Calu3 (cell line): ENCODE measurements at places on chromosomes 2 and 18. TPM values are rescaled to one million over a fixed set of nuclear protein-coding genes. Genes with fewer than 3 reads are reported as not detected.

CXCR1 gene
- not detected in 2 replicates for total RNA-seq

CCDC85A gene
- total RNA-seq, result 2.6 and 3.0 TPM in 2 replicates

IL18R1 gene
- 1.5 and 2.1 TPM in 2 replicates for total RNA-seq

ST8SIA5 gene
- 0.02 TPM in 1 of 2 replicates, not detected in the other for total RNA-seq

CHRNA1 gene
- not detected in 2 replicates for total RNA-seq

TEKT4 gene
- 0.24 TPM in 1 of 2 replicates, not detected in the other for total RNA-seq

CDK5R2 gene
- 0.59 and 0.86 TPM in 2 replicates for total RNA-seq

PFN4 gene
- total RNA-seq, result 0.64 TPM in 1 of 2 replicates, not detected in the other

GNAL gene
- total RNA-seq, result 0.61 and 1.2 TPM in 2 replicates

- no peak overlapping the region for H3K27ac ChIP-seq
- no peaks in the 10 kb centered on the region for H3K27me3 ChIP-seq
- no peaks in the 10 kb centered on the region for H3K4me1 ChIP-seq
- no peak for DNase-seq
Observed at GRCh38 chr2:37026050-37026449, 58.1 kb downstream of the HEATR5B start.

- no peaks in the 10 kb centered on the region for H3K4me1 ChIP-seq
- peaks cover 14% of the 10 kb centered on the region for H3K27me3 ChIP-seq
- no peaks in the 10 kb centered on the region for H3K36me3 ChIP-seq
- H3K4me3 ChIP-seq, result no peak overlapping the region
- no peak overlapping the region for H3K27ac ChIP-seq
Observed at GRCh38 chr2:37181726-37182684, 6.5 kb downstream of the SULT6B1 start.

GRCh38 chr2:1032030-1032429 is 81.4 kb downstream of the SNTG2 start:
- H3K4me3 ChIP-seq, result no peak overlapping the region
- no peaks in the 10 kb centered on the region for H3K4me1 ChIP-seq
- no peak for DNase-seq
- no peaks in the 10 kb centered on the region for H3K27me3 ChIP-seq
- no peaks in the 10 kb centered on the region for H3K36me3 ChIP-seq
- no peak overlapping the region for H3K27ac ChIP-seq

DNA sequence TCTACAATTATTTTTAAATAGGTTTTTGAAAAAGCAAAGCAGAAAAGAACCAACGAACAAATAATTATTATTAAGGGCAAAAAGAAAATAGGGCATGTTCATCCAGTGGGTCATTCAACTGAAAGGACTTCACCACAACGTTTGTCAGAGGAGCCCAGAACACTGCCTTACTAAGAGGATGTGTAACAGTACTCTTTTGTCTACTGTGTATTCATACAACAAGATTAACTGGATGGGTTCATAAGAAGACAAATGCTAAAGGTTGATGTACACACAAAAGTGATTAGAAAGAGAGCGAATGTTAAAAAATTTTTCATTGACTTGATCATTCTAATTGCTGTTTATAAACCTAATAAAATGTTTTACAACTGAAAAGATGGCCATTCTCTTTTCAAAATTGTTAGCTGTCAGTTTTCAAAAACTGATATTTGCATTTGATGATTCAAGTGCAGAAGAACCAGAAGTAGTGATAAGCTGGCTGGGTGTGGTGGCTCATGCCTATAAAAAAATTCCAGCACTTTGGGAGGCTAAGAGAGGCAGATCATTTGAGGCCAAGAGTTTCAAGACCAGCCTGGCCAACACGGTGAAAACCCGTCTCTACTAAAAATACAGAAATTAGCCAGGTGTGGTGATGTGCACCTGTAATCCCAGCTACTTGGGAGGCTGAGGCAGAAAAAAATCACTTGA is 33.1 kb downstream of the MGAT4A start:
- no peak for DNase-seq
- H3K27me3 ChIP-seq, result no peaks in the 10 kb centered on the region
- peaks cover 22% of the 10 kb centered on the region for H3K4me1 ChIP-seq
- no peak overlapping the region for H3K4me3 ChIP-seq
- H3K27ac ChIP-seq, result no peak overlapping the region
- H3K36me3 ChIP-seq, result no peaks in the 10 kb centered on the region

GRCh38 chr2:188320861-188321260 is 29.2 kb downstream of the GULP1 start:
- H3K27me3 ChIP-seq, result no peaks in the 10 kb centered on the region
- DNase-seq, result no peak
- peaks cover 5% of the 10 kb centered on the region for H3K36me3 ChIP-seq
- peaks cover 49% of the 10 kb centered on the region for H3K4me1 ChIP-seq

DNA sequence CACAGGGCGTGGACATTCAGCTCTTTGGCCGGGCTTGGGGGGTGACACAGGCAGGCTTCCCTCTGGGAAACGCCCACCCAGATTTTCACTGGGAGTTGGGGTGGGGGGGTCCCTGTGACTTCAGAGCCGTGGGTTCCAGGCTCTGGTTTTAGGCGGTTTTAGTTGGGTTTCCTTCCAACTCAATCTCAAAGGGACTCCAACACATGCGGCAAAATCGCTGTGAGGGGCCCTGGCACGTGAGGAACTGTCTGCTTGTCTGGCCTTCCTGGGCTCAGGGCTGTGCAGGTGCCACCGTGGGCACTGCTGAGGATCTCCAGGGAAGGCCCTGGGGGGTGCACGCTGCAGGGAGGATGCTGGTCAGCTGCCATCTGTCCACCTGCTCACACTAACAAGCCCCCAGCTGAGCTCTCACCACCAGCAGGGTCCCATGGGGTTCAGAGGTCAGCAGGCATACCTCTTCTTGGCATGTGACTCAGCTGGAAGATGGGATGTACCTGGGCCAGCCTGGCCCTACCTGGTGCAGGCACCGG is 11.7 kb downstream of the HS6ST1 start:
- H3K4me3 ChIP-seq, result no peak overlapping the region
- DNase-seq, result no peak
- H3K36me3 ChIP-seq, result peaks cover 4% of the 10 kb centered on the region
- no peak overlapping the region for H3K27ac ChIP-seq
- no peaks in the 10 kb centered on the region for H3K27me3 ChIP-seq

DNA sequence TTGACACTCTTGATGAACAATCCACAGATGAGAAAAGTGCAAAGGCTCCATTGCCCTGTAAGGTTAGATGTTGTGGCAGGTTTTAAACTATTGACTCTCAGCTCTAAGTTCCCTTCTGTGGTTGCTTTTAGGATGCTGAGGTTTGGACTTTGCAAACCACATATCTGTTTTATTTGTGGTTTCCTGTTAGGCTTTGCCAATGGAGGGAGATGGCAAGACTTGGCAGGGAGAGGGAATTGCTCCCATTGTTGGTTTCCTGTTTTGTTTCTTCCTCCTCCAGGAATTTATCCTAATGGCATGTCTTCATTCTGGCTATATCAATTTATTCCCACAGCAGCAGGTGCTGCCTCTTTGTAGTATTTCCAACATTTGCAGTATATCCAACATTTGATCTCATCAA is 772.3 kb downstream of the LRRTM4 start:
- H3K36me3 ChIP-seq, result no peaks in the 10 kb centered on the region
- no peak for DNase-seq
- no peaks in the 10 kb centered on the region for H3K4me1 ChIP-seq
- H3K4me3 ChIP-seq, result no peak overlapping the region

GRCh38 chr2:226354434-226354833 is 445.2 kb downstream of the IRS1 start:
- no peaks in the 10 kb centered on the region for H3K36me3 ChIP-seq
- H3K27me3 ChIP-seq, result no peaks in the 10 kb centered on the region
- DNase-seq, result no peak

- no peaks in the 10 kb centered on the region for H3K4me1 ChIP-seq
- no peak overlapping the region for H3K4me3 ChIP-seq
- H3K27ac ChIP-seq, result no peak overlapping the region
- no peaks in the 10 kb centered on the region for H3K27me3 ChIP-seq
Observed at GRCh38 chr2:150989969-150990368, 271.7 kb downstream of the RBM43 start.

- peaks cover 15% of the 10 kb centered on the region for H3K36me3 ChIP-seq
- DNase-seq, result no peak
- H3K27ac ChIP-seq, result no peak overlapping the region
- H3K27me3 ChIP-seq, result no peaks in the 10 kb centered on the region
- H3K4me1 ChIP-seq, result no peaks in the 10 kb centered on the region
- H3K4me3 ChIP-seq, result no peak overlapping the region
Observed at GRCh38 chr2:239120664-239121063, 272.8 kb downstream of the TWIST2 start.

DNA sequence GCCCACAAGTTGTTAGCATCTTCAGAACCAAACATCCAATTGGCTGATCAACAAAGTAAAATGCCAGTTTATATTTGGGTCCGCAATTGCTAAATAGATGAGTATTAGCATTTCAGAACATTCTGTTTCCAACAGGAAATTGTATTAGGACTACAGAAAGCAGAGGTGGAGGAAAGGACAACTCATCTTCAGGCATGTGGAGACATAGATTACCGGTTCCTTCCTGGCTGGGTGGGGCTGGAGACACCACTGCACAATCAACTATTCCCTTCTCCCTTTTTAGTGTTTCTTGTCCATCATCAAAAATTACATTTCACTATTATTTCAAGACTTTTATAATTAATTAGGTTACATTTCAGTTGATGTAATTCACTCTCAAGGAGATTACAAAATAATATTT is 83.8 kb downstream of the ADAM23 start:
- DNase-seq, result no peak
- H3K27ac ChIP-seq, result no peak overlapping the region
- no peaks in the 10 kb centered on the region for H3K4me1 ChIP-seq
- no peaks in the 10 kb centered on the region for H3K27me3 ChIP-seq
- no peaks in the 10 kb centered on the region for H3K36me3 ChIP-seq

DNA sequence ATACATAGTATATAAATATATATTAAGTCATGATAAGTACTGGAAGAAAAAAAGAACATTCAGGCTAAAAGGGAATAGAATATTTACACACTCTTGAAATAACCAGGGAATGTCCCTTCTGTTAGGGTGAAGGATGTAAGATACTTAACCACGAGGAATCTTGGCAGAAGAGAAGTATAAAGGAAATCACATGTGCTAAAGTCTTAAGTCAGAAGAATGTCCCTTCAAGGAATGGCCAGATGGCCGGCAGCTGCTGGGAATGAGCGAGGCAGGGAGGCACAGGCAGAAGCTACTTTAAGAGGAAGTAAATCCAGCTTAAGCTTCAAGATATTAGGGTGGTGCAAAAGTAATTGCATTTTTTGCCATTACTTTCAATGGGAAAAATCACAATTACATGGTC is 5.5 kb downstream of the CCDC102B start:
- H3K27me3 ChIP-seq, result no peaks in the 10 kb centered on the region
- DNase-seq, result no peak
- no peak overlapping the region for H3K4me3 ChIP-seq
- H3K27ac ChIP-seq, result no peak overlapping the region
- no peaks in the 10 kb centered on the region for H3K36me3 ChIP-seq

DNA sequence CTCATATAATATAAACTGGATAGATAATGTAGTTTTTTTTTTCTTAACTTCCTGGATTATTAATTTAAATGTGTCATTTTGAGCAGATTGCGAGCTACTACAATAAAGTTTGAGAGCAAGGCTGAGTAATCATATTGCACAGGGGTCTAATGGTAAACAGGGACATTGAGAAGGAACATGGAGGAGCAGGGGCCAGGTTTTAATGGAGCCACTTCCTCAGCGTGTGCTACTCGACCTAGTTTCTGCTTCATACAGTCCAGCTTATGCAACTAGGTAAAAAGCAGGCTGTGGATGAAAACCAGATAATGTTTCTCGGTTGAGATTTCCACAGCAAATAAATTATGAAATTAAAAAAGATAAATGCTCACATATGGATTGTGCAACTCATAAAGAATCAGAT is 1915.7 kb upstream of the CELF4 start:
- no peak overlapping the region for H3K4me3 ChIP-seq
- no peak for DNase-seq
- no peaks in the 10 kb centered on the region for H3K36me3 ChIP-seq
- H3K27me3 ChIP-seq, result no peaks in the 10 kb centered on the region
- no peaks in the 10 kb centered on the region for H3K4me1 ChIP-seq
- no peak overlapping the region for H3K27ac ChIP-seq

DNA sequence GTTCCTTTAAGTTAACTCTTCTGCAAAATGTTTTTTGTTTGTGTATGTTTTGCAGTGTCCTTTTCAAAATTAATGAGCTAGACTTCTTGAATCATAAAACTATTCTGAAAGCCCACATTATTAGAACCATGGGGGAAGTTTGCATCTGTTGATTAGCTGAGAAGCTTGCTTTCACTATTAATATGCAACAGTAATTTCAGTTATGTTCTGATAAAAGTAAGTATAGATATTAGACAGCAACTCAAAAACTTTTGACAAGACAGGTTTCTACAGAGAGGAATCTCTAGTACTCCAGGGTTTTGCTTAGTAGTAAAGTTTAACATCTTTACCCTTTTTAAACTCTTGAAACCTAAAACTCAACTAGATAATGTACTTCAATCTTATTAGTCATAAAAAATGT is 147.8 kb downstream of the UBE2E3 start:
- DNase-seq, result no peak
- no peaks in the 10 kb centered on the region for H3K4me1 ChIP-seq
- no peaks in the 10 kb centered on the region for H3K36me3 ChIP-seq
- no peak overlapping the region for H3K4me3 ChIP-seq
- no peaks in the 10 kb centered on the region for H3K27me3 ChIP-seq
- H3K27ac ChIP-seq, result no peak overlapping the region

- H3K4me3 ChIP-seq, result no peak overlapping the region
- H3K4me1 ChIP-seq, result no peaks in the 10 kb centered on the region
- no peak overlapping the region for H3K27ac ChIP-seq
- H3K36me3 ChIP-seq, result no peaks in the 10 kb centered on the region
Observed at GRCh38 chr2:132460781-132461180, 44.2 kb downstream of the GPR39 start.
